ENCODE measurements at places on chromosomes 7 and 10.

DNA sequence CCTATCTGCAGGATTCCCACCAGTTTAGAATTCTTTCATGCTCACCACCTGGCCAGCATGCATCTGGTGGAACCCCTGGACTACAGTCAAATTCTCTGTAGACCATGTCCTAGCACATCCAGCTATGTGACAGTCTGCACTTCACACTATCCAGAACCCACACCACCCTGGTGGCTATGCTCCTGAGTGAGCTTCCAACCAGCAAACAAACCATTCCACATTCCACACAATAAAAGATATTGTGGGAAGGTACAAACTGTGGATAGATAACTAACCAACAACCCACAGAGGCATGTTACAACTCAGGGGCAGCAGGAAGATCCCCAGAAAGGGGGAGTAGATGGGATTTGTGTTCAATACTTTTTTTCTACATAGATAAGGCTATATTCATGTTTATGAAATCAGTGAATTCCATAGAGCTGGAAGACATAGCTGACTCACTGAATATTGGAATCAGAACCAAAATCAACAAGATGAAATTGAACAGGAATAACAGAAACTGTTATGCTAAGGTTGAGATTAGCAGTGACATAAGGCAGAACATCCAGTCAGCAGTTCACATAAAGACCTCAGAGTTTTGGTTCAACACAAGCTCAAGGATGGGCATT is 72.5 kb downstream of the LRRC17 start:
- DNase-seq, result no peak

DNA sequence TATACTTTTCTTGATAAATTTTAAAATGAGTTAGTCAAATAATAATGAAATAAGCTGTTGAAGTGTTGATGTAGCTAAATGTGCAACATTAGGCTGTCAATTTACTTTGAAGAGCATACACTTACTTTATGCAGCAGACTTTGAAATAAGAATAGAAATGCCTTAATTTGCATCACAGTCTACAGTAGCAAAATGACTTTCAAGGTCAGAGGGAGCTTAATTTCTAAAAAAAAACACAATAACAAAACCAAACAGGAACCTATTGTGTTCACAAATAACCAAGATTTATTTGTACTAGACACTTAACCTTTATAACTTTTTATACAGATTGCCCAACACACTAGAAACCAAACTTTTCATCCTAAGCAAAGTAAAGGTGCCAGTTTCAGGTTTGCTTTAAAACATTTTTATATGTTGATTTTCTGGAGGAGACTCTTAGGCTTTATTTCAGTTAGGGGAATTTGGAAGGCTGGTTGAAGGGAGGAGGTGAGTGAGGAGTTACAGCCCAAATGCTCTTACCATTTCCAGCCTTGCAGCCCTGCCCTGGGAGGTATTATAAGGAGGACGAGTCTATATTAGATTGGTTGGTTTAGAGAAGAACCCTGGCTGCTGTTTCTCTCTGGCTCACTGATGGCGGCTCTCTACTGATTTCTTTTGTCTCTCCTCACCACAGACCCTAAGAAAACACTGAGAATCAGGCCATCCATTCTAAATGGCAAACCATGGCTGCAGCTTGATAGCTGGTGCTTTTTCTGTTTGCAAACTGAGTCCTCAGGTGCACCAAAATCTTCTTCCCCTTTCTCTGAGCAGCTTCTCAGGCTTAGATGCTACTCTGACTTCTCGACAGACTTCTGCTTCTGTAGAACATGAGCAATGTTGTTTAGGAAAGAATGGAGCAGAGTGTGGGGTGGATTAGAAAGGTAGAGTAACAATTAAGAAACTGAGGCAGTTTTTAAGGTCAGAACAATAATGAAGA is 55.2 kb upstream of the RPA3 start:
- no peak for DNase-seq

DNA sequence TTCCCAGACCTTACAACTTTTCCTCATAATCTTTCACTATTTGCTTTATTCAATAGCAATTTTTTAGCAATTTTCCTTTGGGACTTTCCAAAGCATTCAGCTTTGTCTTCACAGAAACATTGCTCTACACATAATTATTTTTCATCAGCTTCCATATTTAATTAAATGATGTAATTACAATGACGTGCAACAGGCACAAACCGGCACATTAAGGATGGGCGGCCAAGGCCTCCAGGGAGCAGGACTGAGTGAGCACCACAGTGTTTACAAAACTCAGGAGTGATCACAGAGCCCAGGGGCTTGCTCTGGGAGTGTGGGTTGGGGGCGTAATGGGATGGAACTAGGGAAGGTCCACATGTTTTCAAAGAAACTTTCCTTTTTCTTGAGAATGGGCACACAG is 69.8 kb downstream of the MAD1L1 start:
- no peak for DNase-seq

GRCh38 chr7:149620961-149621360 is 123.4 kb upstream of the ZNF746 start:
- no peak for DNase-seq

- no peak for DNase-seq
Observed at GRCh38 chr7:30925117-30925516, 13.5 kb downstream of the AQP1 start.

- no peak for DNase-seq
Observed at GRCh38 chr7:132183781-132184380, 392.4 kb downstream of the PLXNA4 start.

- no peak for DNase-seq
Observed at GRCh38 chr10:15361131-15361530, 10.0 kb downstream of the FAM171A1 start.

- DNase-seq, result no peak
Observed at GRCh38 chr7:104264285-104264684, 56.5 kb upstream of the ORC5 start.

DNA sequence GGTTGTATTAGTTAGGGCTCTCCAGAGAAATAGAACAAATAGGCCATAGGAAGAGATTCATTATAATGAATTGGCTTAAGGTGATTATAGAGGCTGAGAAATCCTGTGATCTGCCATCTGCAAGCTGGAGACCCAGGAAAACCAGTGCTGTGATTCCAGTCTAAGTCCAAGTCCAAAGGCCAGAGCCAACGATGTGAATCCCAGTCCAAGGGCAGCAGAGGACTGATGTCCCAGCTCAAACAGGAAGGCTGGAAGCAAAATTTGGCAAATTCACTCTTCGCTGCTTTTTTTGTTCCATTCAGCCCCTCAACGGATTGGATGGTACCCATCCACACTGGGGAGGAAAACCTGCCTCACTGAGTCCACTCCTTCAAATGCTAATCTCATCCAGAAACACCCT is 68.0 kb downstream of the JCAD start:
- no peak for DNase-seq

- DNase-seq, result peak; percentile 89
Observed at GRCh38 chr7:130887182-130887956, 153.4 kb upstream of the KLF14 start.

GRCh38 chr7:37390114-37390513 is 58.5 kb downstream of the ELMO1 start:
- DNase-seq, result peak; percentile 29

DNA sequence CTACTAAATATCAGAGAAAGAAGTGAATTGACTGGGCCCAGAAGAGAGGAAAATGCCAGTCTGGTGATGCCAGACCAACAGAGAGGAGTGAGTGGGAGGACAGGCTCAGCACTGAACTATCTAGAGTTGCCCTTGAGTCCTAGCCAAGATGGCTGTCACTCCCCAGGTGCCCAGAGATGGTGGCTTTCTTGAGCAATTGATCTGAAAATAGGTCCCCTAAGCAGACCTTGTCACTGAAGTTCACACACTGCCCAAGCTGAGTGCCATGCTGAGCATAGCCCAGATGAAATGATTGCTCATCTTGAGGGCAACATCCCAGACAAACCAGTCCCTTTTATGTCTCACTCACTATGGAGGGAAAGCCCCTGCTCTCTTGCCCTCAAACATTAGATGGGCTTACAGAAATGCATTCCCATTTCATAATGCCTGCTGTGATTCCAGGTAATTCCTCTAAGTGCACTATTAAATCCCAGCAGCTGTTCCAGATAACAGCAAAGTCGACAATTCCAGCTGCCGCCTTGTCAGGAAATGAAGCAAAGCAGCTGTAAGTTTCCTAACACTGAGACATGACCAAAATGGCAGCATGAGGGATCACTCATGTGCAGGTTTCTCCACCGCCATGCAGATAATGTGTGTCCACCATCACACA is 329.4 kb downstream of the KCNMA1 start:
- DNase-seq, result no peak

Data from suppressor macrophage treated with lipopolysaccharide for 1 hour (primary cell).